ENCODE measurements at places on chromosomes 1 and 21.

- DNase-seq = peak; percentile 40
Measured at GRCh38 chr1:93817819-93818569, 61.0 kb downstream of the DNTTIP2 start.

- DNase-seq = no peak
Measured at GRCh38 chr1:204130981-204131892, 20.6 kb downstream of the ETNK2 start.

DNA sequence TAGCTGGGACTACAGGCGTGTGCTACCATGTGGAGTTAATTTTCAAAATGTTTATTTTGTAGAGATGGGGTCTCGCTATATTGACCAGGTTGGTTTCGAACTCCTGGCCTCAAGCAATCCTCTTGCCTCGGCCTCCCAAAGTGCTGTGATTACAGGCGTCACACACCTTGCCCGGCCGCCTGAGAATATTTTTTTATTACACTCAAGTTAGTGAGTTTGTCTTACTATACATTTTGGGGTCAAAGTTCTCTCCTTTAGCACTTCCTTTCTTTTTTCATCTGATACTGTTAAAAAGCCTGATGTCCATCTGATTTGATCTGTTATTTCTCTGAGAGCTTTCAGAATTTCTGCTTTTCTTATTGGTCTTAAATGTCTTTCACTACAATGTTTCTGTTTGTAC, 128.8 kb downstream of the KIAA0319L start:
- no peak for DNase-seq

DNA sequence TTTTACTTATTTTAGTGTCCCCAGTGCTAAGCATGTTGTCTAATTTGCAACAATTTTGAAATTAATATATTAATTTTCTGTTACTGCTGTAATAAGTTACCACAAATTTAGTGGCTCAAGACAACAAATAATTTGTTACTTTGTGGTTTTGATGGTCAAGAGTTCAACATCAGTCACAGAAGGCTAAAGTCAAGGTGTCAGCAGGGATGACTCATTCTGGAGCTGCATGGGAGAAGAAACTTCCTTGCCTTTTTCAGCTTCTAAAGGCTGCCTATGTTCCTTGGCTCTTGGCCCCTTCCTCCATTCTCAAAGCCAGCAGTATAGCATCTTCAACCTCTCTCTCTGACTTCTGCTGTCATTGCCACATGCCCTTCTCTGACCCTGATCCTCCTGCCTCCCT, 271.8 kb downstream of the HLX start:
- no peak for DNase-seq

- no peak for DNase-seq
Measured at GRCh38 chr1:24418898-24419628, 3.5 kb downstream of the NIPAL3 start.

DNA sequence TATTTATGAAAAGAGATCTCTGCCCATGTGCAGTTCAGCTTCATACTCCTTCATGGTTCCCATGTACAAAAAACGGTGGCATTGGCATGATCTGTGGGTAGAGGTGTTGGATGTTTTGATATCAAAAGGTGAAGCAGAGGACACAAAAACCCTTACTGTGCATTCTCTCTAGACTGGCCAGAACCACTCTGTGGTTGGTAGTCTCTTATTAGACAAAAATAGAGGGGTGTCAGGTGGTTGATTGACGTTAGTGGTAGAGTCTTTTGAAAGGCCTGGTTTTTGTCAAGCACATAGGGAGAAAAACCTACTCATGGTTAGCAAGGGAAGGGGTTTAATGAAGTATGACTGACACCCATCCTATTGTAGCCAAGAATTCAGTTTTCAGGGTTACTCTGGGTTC, 400.0 kb upstream of the TMPRSS15 start:
- DNase-seq = no peak

DNA sequence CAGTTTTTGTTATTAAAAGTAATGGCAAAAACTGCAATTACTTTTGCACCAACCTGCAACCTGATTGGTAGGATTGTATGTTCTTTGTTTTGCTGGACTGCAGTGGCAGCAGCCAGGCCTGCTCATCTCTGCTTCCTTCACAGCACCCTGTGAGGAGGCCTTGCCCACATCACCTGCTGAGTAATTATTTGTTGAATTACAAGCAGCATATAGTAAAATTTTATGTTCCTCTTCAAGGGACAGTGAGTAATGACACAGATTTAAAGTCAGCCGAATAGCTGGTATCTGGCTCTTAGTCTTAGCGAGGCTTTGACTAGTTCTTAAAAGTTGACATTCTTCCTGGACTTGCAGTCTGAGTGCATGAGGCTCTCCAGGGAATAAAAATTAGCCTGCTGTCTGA, 435.1 kb downstream of the PRDM2 start:
- no peak for DNase-seq

Measured in stimulated activated CD4-positive, alpha-beta T cell treated with anti-CD3 and anti-CD28 coated beads, Interleukin-4, amount 100 ng/mL, for 4 hours (primary cell).